ENCODE measurements at places on chromosomes 6 and 20. TPM values are rescaled to one million over a fixed set of nuclear protein-coding genes. Genes with fewer than 3 reads are reported as not detected.

DNA sequence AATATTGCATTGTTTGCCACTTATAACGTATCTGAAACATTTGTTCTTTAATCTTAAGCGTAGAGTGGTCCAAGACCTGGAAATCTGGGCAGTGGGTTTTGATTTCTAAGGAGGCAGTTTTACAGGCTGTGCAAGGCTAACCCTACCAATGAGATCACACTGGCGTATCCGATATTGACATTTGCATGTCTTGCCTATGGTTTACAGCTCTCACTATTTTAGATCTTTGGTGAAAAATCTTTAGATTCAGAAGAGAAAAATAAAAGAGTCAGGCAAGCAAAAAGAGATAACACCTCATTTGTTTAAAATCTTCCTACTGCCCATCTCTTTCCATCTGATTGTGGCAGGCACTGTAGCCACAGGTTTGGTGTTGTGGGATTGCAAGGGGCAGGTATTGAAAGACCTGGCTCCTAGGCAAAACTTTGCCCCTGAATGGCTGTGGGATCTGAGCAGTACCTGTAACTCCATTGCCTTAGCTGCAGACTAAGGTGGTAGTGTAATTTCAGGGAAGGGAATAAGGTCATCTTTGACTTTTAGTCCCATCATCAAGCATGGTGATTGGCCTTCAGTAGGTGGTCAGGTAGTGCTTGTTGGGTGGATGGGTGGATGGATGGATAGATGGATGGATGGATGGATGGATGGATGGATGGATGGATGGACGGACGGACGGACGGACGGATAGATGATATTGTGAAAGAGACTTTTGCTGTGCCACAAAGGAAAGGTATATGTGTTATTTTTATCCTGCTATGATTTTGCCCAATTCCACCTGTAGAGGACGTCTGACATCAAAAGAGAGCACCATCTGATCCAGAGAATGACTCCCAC lies 1.9 kb downstream of the TNFAIP3 start:
- DNase-seq = no peak

- DNase-seq = no peak
These were observed 20.7 kb downstream of the GTPBP2 start for GRCh38 chr6:43608310-43608763.

DNA sequence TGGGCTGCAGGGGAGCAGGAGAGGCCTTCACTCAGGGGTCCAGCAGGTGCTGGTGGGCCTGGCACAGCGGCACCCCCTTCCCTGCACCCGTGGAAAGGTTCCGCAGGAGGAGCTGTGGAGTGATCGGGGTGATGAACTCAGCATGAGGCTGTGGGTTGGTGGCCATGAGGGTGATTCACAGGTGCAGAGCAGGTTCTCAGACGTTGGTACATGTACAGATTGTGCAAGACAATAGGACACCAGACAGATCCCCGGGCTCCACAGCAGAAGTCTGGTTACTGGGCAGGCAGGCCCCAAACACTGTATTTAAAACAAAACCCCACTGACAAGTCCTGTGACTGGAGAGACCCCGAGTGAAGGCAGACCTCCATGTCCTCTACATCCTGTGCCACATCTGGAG lies 151.6 kb upstream of the CDH4 start:
- DNase-seq = no peak

GRCh38 chr6:67433124-67433523 lies 1202.0 kb upstream of the ADGRB3 start:
- DNase-seq = no peak

DNA sequence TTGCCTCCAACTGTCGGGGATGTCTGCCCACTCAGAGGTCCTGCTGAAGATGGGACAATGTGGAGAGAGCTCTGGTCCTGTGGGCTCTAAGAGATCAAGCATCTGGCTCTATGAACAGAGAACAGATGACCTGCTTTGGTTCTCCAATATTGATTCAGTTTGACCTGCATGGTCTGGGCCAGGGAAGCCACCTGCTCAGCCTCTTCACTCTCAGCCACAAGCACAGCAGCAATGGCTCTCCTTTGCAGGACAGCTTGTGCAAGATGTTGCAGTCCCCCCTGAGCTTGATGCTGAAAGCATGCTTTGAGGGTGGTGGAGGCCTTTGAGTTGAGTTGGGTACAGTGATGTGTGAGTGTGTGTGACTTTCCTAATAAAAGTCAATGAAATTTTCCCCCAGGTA lies 18.6 kb upstream of the MCM3 start:
- no peak for DNase-seq

- no peak for DNase-seq
These were observed 9.6 kb upstream of the CHD6 start for GRCh38 chr20:41627611-41628244.

DNA sequence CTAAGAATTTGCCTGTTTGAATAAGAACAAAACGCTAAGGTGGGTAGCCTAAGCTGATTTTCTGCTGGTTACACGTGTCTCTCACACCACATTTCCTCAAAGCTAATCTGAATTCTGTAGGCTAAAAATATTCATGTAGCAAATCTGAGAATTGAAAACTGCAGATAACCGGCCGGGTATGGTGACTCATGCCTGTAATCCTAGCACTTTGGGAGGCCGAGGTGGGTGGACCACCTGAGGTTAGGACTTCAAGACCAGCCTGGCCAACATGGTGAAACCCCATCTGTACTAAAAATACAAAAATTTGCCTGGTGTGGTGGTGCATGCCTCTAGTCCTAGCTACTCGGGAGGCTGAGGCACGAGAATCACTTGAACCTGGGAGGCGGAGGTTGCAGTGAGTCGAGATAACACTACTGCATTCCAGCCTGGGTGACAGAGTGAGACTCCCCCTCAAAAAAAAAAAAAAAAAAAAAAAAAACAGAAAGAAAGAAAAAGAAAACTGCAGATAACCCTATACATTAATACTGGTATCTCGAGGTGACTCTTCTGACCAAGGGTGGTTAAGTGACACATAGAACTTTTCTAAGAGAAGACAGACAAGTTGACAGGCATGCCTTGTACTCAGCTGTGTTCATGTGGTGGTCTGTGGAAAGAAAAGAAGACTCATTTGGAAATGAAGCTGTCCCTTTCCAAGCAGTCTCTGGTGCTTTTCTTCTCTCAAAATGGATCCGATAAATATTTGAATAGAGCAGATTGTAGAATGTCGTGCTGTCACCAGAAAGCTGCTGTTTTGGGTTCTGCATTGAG lies 24.7 kb upstream of the ASXL1 start:
- no peak for DNase-seq

GRCh38 chr6:154675602-154676088 lies 57.6 kb upstream of the SCAF8 start:
- peak; percentile 89 for DNase-seq

DNA sequence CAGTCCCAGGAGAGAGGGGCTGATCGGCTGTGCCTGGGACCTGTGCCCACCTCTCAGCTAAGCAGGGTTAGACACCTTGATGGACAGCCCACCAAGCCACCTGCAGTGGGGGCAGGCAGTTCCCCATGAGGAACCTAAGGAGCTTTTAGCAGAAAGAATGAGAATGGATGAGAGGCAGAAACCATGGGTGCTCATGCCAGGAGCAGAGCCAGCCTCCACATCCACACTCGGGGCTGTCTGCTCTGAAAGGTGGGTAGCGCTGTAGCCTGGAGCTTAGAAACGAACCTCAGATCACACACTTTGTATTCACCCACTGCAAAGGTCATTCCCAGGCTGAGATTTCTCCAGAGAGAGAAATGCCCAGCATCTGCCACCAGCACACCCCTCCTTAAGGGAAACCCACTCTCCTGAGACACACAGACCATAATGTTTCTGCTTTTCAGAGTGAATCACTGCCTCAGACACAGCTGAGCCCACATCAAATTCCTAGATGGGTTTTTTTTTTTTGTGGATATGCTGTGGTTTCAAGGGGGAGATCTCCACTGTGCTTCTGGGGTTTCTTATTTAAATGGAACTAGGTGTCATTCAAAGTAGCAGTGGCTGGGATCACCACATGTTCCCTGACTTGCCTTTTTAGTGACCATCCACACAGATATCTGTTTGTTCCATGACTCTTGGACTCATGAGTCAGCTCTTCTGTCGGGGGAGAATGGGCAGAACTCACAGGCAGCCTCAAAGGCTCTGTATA lies 218.9 kb downstream of the EYA2 start:
- no peak for DNase-seq

DNA sequence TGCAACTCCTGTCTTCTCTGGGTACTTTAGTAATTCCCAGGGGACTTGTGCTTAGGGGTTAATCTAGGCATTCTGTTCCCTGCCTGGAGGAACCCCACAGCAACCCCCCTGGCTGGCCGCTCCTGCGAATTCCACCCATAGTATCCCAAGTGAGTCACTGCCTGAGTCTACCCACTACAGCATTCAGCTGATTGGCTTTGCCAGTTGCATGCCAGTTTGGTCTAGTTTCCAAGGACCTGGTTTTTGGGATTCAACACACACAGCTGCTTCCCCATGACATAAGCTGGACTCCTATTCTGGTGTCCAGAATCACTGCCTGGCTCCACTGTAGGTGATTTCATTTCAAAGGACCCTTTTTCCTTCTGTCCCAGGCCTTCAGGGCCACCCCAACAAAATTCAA lies 40.3 kb downstream of the PLCG1 start:
- no peak for DNase-seq

The GRM4 gene
- not detected for polyA plus RNA-seq

The ANGPT4 gene
- polyA plus RNA-seq = not detected

The PROCR gene
- 10.0 TPM for polyA plus RNA-seq

The OXT gene
- polyA plus RNA-seq = 0.68 TPM

The CNKSR3 gene
- polyA plus RNA-seq = 1.7 TPM

The CRIP3 gene
- polyA plus RNA-seq = 35.8 TPM

The SCRT2 gene
- not detected for polyA plus RNA-seq

All from spleen (tissue), 13 donors.